ENCODE measurements at places on chromosomes 7 and 10. TPM values are rescaled to one million over a fixed set of nuclear protein-coding genes. Genes with fewer than 3 reads are reported as not detected.

DNA sequence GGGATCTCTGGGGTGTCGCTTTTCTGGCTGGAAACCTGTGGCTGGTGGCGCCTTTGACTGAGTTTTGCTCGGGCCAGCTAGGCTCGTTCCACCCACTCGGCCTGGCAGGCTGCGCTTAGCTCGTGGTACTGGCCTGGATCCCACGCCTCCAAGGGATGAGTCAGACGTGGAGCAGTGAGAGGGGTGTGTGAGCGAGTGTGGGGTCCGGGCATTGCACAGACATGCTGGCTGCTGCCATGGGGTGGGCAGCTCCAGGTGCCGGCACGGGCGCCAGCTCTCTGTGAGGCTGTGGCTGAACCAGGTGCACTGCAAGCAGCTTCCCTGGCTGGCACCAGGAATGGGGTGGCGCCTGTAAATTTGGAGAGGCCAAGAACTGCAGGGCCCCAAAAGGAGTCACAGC lies 63.1 kb upstream of the CACNA2D1 start:
- peaks cover 17% of the 10 kb centered on the region for H3K27me3 ChIP-seq
- no peak for DNase-seq
- H3K4me3 ChIP-seq = no peak overlapping the region

SLC13A1 gene
- total RNA-seq = not detected

DNA sequence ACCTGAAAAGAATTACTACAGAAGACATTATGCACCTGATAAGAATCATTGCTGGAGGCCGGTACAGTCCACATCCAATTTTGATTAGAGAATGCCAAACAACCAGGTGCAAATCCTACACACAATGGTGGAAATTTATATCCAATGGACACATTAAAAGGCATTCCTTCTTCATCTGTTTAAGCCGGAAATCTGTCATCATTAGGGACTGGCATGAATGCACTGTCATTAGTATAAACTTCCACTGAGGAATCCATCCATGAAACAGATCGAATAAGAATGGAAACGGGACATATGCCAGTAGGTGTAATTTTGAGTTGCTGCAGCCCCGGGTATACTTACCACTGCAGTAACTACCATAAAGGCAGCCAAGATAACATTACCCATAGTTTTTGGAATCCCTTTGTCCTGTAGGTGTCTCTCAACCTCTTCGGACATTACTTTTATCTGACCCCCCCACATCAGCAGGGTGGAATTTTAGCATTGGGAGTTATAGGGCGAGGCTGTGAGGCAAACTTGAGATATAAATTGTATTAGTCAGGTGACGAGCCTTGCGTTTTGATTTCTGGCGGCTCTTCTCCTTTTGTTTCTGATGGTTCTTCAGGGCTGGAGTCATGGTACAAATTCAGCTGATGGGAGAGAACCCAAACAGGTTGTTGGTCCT lies 36.5 kb upstream of the AKR1C2 start:
- H3K27ac ChIP-seq = no peak overlapping the region
- H3K36me3 ChIP-seq = no peaks in the 10 kb centered on the region
- no peak overlapping the region for H3K4me3 ChIP-seq
- no peak for DNase-seq

GRCh38 chr7:5428478-5429252 lies 5.0 kb upstream of the TNRC18 start:
- H3K4me3 ChIP-seq = peak overlapping the region; percentile 92
- peak overlapping the region; percentile 99 for H3K27ac ChIP-seq
- DNase-seq = peak; percentile 83
- peaks cover 22% of the 10 kb centered on the region for H3K36me3 ChIP-seq
- peaks cover 20% of the 10 kb centered on the region for H3K4me1 ChIP-seq

DNA sequence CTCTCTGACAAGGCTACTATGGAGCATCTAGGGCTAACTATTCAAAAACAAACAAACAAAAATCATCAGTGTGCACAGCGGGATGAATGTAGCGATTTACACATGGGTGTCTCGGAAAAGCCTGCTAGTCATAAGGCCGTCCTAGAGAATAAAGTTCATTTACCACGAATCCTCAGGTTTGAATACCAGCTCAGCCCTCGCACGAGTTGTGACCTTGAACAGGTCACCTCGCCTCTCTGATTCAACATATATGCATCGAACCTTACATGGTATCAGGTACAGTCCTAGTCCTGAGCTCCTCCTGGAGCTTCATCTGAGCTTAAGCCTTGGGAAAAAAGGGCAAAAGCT lies 572 bp downstream of the ATP5MF start:
- peaks cover 11% of the 10 kb centered on the region for H3K27me3 ChIP-seq
- peak overlapping the region; percentile 95 for H3K4me3 ChIP-seq
- H3K27ac ChIP-seq = peak overlapping the region; percentile 92

DNA sequence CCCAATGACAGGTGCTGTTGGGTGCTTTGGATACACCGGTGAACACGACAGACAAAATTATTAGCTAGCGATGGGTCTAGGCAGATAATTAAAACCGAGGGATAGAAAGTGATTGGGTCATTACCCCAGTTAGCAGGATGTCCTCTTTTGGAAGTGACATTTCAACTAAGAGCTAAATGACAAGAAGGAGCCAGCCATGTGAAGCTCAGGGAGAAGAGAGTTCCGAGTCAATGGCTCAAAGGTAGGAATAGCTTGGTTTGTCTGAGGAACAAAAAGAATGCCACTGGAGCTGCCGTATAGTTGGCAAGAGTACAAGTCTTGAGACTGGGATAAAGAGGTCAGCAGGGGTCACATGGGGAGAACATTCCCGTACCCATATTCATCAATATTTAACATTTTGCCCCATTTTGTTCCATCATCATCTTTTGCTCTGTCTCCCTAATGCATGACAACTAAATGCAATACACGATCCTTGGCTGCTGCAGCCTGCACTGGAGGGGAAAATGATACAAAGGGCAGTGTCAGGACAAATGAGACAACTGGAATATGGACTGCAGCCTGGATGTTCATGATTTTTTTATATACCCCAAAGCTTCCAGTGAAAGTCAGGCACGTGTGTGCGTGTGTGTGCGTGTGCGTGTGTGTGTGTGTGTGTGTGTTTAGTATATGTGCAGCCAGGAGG lies 115.7 kb downstream of the ICA1 start:
- H3K36me3 ChIP-seq = no peaks in the 10 kb centered on the region
- no peak for DNase-seq
- H3K27me3 ChIP-seq = peaks cover 5% of the 10 kb centered on the region

GRCh38 chr7:111871283-111871682 lies 309.0 kb upstream of the IMMP2L start:
- H3K4me1 ChIP-seq = peaks cover 20% of the 10 kb centered on the region
- no peak overlapping the region for H3K4me3 ChIP-seq
- DNase-seq = no peak
- no peaks in the 10 kb centered on the region for H3K36me3 ChIP-seq
- H3K27me3 ChIP-seq = no peaks in the 10 kb centered on the region

ETV1 gene
- total RNA-seq = 12.5 TPM

DNA sequence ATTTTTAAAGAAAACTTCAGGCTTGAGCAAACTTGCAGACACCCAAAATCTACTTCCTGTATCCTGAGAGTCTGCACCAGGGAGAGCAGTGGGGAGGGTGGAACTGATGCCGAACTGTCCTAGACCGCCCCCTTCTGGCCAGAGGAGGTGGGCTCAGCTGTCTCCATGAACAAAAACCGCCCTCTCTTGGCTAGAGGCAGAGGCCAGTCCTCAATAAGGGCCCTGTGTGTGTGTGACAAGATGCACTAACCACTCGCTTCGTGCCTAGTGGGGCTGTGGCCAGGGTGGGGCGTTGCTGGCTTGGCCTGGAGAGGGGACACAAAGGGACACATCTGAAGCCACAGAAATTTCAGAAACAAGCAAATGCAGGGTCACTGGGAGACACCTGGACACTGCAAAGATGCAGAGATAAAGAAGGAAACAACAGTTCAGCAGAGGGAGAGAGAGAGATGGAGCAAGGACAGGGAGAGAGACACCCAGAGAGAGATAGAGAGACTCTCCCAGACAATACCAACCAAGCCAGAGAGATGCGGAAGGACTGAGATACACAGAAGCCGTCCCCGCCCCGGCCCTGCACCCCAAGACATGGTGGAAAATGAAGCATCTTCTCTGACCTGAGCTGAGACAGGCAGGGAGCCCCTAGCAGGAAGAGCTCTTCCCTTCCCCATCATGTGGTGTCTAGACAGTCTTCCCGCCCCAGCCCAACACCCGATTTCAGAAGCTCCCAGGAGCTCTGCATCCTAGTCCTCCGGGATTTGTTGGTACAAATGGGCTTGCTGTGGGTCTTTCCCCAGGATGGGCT lies 22.7 kb upstream of the FXYD4 start:
- peaks cover 13% of the 10 kb centered on the region for H3K4me1 ChIP-seq
- no peaks in the 10 kb centered on the region for H3K36me3 ChIP-seq
- peaks cover 23% of the 10 kb centered on the region for H3K27me3 ChIP-seq
- no peak overlapping the region for H3K4me3 ChIP-seq
- DNase-seq = peak; percentile 65

DNA sequence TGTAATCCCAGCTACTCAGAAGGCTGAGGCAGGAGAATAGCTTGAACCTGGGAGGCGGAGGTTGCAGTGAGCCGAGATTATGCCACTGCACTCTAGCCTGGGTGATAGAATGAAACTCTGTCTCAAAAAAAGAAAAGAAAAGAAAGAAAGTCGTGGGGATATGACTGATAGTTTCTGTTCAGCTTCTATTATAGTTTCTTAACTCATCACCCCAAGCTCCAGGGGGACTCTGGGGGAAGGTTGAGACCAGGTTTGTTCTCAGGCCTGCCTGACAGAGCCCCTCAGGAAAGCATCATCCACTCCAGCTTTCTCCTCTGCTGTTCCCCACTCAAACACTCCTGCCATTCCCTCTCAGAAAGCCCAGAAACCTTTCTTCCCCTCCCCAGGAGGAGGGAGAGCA lies 542.4 kb upstream of the GALNT17 start:
- H3K27ac ChIP-seq = no peak overlapping the region
- H3K4me1 ChIP-seq = no peaks in the 10 kb centered on the region
- H3K36me3 ChIP-seq = peaks cover 7% of the 10 kb centered on the region
- H3K4me3 ChIP-seq = no peak overlapping the region
- DNase-seq = no peak
- no peaks in the 10 kb centered on the region for H3K27me3 ChIP-seq

GRCh38 chr7:150621376-150621775 lies 10.8 kb downstream of the GIMAP6 start:
- no peaks in the 10 kb centered on the region for H3K36me3 ChIP-seq
- H3K4me3 ChIP-seq = no peak overlapping the region
- no peaks in the 10 kb centered on the region for H3K27me3 ChIP-seq
- no peak for DNase-seq
- H3K27ac ChIP-seq = no peak overlapping the region
- no peaks in the 10 kb centered on the region for H3K4me1 ChIP-seq

IDI2 gene
- not detected for total RNA-seq

GRCh38 chr7:111982804-111983203 lies 223.4 kb downstream of the DOCK4 start:
- H3K4me3 ChIP-seq = no peak overlapping the region
- no peaks in the 10 kb centered on the region for H3K27me3 ChIP-seq
- H3K36me3 ChIP-seq = 0 out of 2 replicates have a peak, but pooled peaks cover 9% of the 10 kb centered on the region

TMEM184A gene
- 1.6 TPM for total RNA-seq

DNA sequence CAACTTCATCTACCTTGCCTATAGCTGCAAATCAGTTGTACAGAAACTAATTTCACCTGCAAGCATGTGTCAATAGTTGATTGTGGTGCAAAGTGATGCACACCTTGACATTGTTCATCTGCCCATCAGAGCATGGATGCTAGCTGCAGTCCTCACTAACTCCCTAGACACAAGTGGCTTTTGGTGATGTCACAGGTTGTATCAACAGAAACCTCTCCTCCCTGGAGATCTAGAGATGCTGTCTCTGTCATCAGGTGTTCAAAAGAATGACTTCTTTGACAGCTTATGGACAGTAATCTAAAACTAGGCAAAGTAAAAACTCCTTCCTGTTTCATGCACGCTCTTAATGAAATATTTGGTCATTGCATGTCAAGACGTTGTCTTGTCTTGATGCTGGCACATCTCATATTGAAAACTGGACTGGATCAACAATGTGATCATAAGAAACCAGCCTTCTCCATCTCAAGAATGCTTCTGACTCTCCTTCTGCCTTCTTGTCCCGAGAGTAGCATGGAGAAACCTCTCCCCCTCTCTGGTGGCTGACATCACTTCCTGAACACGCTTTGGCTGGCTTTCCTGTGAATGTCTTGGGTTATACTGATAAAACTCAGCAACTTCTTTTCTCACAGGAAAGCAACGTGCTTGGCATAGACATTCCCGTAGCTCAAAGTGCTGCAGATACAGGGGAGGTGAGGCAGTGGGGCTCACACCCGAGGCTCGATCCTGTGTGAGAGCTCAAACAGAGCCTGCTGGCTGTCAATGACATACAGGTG lies 176.2 kb upstream of the CDCA7L start:
- H3K27ac ChIP-seq = no peak overlapping the region
- DNase-seq = no peak
- H3K36me3 ChIP-seq = no peaks in the 10 kb centered on the region
- H3K4me3 ChIP-seq = no peak overlapping the region
- H3K27me3 ChIP-seq = peaks cover 3% of the 10 kb centered on the region

PRKAG2 gene
- total RNA-seq = 18.6 TPM

TAC1 gene
- not detected for total RNA-seq

GRCh38 chr7:20444030-20444800 lies 113.5 kb downstream of the ITGB8 start:
- no peak overlapping the region for H3K4me3 ChIP-seq
- DNase-seq = no peak
- peaks cover 2% of the 10 kb centered on the region for H3K27me3 ChIP-seq
- H3K27ac ChIP-seq = no peak overlapping the region
- no peaks in the 10 kb centered on the region for H3K36me3 ChIP-seq

DNA sequence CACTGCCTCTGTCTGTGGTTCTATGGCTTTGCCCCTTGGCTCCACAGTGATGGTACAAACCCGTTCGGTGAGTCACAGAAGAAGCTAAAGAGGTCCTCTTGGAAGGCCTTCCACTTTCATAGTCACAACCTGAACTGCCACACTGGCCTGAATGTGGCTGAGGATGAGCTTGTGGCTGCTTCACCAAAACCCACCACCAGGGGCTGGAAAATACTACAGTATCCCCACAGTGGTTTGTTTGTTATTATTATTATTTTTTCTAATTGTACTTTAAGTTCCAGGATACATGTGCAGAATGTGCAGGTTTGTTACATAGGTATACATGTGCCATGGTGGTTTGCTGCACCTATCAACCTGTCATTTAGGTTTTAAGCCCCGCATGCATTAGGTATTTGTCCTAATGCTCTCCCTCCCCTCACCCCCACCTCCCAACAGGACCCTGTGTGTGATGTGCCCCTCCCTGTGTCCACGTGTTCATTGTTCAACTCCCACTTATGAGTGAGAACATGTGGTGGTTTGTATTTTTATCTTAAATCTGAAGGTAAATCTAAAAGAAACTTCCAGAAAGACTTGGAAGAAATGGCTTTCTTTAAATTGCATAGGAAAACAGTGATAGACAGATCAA lies 160.8 kb upstream of the NPSR1 start:
- no peaks in the 10 kb centered on the region for H3K27me3 ChIP-seq
- H3K27ac ChIP-seq = no peak overlapping the region
- no peaks in the 10 kb centered on the region for H3K4me1 ChIP-seq
- no peak for DNase-seq

- peaks cover 16% of the 10 kb centered on the region for H3K36me3 ChIP-seq
- no peak for DNase-seq
- H3K27me3 ChIP-seq = peaks cover 2% of the 10 kb centered on the region
- H3K4me1 ChIP-seq = peaks cover 27% of the 10 kb centered on the region
- no peak overlapping the region for H3K4me3 ChIP-seq
Measured at GRCh38 chr7:139750459-139751095, 27.2 kb downstream of the HIPK2 start.

SAP25 gene
- 0.55 TPM for total RNA-seq
